ENCODE measurements at places on chromosomes 7 and 10. TPM values are rescaled to one million over a fixed set of nuclear protein-coding genes. Genes with fewer than 3 reads are reported as not detected.

- DNase-seq = no peak
- no peaks in the 10 kb centered on the region for H3K4me1 ChIP-seq
- no peaks in the 10 kb centered on the region for H3K36me3 ChIP-seq
- H3K27me3 ChIP-seq = no peaks in the 10 kb centered on the region
- H3K4me3 ChIP-seq = no peak overlapping the region
These were observed 29.5 kb upstream of the COBL start for GRCh38 chr7:51346126-51346525.

DNA sequence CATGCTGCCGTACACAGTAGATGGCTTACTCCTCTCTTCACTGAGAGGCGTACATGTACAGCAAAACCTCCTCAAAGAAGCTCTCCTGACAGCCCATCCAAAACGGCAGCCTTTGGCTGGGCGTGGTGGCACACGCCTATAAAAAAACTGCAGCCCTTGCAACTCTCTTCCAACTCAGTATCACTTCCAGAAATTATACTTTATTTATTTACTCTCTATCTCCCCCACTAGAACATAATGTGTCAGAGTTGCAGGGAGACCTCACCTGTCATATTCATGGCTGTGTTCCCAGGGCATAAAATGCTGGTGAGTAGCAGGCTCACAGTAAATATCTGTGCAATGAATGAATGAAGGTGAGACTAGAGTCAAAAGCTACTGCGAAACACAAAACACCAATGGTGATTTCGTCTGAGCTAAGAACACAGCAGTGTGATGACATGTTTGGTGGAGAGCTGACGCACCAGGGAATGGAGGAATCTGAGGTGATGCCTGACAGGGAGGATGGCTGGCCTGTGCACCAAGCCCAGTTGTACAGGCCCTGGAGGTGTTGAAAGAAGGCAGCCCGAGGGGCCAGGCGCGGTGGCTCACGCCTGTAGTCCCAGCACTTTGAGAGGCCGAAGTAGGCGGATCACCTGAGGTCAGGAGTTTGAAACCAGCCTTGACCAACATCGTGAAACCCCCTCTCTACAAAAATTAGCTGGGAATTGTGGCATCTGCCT, 55.3 kb downstream of the COBL start:
- H3K36me3 ChIP-seq = no peaks in the 10 kb centered on the region
- H3K27ac ChIP-seq = no peak overlapping the region
- no peak for DNase-seq

- H3K4me1 ChIP-seq = no peaks in the 10 kb centered on the region
- H3K27me3 ChIP-seq = no peaks in the 10 kb centered on the region
- H3K36me3 ChIP-seq = no peaks in the 10 kb centered on the region
- no peak overlapping the region for H3K27ac ChIP-seq
These were observed 217.5 kb downstream of the ADAM12 start for GRCh38 chr10:126170776-126171175.

DNA sequence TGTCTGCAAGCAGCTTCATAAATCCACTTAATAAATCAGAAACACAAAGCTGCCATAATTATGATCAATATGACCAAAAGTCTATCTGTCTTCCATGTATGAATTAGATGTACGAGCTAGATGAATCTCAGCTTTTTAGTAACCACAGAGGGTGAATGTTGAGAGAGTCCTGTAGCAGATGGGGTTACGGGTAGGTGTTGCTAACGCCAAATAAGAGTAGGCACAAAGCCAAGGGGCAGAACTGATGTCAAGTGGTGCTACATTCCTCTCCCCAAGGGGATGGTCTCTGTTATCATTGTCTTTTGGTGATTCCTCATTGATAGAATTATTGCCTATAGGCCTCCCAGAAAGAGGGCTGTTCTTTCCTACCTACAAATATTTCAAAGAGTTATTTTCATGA, 257.8 kb downstream of the PCLO start:
- no peak for DNase-seq
- H3K27me3 ChIP-seq = no peaks in the 10 kb centered on the region
- H3K4me3 ChIP-seq = no peak overlapping the region
- no peak overlapping the region for H3K27ac ChIP-seq
- no peaks in the 10 kb centered on the region for H3K4me1 ChIP-seq

- H3K27me3 ChIP-seq = no peaks in the 10 kb centered on the region
- H3K4me3 ChIP-seq = no peak overlapping the region
- no peaks in the 10 kb centered on the region for H3K4me1 ChIP-seq
- H3K27ac ChIP-seq = no peak overlapping the region
- H3K36me3 ChIP-seq = no peaks in the 10 kb centered on the region
These were observed 90.7 kb downstream of the MKI67 start for GRCh38 chr10:128035557-128035973.

DNA sequence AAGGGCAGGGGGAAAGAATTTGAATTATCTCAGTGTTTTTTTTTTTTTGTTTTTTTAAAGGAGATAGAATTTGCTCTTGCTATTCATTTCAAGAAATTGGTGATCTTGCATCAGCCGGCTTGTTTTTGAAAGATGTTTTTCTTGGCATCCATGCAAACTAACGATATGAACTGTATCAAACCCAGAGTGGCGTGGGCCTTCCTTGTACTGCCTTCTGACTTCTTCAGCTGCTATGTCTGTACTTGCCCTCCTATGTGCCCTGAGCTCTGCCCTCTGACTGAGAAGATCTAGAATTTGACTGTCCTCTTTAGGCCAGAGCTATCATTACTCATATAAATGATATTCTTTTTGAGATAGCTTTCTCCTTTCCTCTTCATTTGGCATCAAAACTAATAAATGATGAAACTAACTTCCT, 183.1 kb downstream of the EXOC4 start:
- H3K36me3 ChIP-seq = no peaks in the 10 kb centered on the region
- no peaks in the 10 kb centered on the region for H3K27me3 ChIP-seq
- H3K27ac ChIP-seq = no peak overlapping the region
- H3K4me3 ChIP-seq = no peak overlapping the region
- DNase-seq = no peak

DNA sequence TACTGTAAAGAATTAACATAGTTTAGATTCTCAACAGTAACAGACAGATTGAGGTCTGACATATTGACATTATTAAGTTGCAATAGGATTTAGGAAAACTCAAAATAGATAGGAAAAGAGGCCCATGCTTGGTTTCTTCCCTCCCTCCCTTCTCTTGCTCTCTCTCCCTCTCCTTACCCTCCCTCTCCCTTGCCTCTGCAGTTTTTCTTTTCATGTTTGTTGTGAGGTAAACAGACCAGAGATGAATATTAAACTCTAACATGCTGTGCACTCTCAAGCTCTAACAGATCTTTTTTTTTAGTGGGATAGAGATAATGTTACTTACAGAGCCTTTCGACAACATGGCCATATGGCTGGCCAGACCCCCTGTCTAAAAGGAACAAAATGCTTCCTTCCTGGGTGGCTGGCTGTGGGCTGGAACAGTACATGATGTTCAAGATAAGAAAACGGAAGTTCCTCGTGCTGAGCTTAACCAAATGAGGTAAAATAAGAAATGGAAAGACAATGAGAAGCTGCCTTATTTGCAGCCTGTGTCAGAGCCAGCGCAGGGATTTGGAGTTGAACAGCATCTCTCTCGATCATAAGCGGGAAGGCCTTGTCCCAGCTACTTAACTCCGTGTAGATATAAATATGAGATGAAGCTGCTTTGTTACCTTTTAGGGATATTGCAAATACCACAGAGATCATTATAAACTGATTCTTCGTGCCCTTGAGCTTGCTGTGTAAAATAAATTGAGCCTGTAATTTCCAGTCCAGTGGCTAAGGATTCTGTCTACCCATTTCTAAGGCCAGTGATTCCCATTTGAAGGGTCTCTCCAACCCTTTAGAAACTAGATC, 391.9 kb upstream of the NPVF start:
- no peaks in the 10 kb centered on the region for H3K36me3 ChIP-seq
- H3K27ac ChIP-seq = no peak overlapping the region
- H3K4me3 ChIP-seq = no peak overlapping the region

DNA sequence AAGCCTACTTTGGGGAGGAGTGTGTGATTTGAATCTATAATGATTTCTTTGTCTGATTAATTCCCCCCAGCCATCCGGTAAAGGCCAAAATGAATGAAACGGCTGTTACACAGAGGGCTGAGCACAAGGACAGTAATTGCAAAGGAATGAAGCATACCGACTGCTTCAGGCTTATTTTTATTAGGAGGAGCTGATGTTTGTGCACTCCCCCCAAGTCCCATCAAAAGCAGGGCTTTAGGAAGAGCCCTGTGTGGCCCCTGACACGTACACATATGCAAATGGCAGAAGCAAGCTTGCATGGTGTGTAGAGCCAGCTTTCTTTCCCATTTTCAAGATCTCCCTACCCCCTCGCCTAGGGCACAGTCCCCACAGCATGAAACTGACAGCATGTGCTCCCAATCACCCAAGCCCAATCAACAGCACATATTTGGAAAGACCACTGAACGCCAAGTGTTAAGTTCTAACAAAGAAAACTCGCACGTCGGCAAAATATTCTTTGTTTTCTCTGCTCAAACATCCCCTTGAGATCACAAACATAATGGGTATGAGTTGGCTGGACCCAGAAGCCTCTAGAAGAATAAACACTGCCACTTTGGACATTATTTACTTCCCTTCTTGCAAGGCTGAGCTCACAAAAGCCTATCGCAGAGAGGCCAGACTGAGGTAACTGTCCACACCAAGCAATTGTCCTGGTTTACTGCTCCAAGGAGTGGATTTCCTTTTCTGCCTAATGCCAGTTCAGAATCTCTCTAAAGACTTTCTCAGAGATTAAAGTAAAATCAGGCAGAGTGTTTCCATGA, 143.0 kb downstream of the CUBN start:
- H3K4me1 ChIP-seq = no peaks in the 10 kb centered on the region
- H3K36me3 ChIP-seq = no peaks in the 10 kb centered on the region
- H3K27ac ChIP-seq = no peak overlapping the region
- no peak overlapping the region for H3K4me3 ChIP-seq
- H3K27me3 ChIP-seq = no peaks in the 10 kb centered on the region
- DNase-seq = no peak

DNA sequence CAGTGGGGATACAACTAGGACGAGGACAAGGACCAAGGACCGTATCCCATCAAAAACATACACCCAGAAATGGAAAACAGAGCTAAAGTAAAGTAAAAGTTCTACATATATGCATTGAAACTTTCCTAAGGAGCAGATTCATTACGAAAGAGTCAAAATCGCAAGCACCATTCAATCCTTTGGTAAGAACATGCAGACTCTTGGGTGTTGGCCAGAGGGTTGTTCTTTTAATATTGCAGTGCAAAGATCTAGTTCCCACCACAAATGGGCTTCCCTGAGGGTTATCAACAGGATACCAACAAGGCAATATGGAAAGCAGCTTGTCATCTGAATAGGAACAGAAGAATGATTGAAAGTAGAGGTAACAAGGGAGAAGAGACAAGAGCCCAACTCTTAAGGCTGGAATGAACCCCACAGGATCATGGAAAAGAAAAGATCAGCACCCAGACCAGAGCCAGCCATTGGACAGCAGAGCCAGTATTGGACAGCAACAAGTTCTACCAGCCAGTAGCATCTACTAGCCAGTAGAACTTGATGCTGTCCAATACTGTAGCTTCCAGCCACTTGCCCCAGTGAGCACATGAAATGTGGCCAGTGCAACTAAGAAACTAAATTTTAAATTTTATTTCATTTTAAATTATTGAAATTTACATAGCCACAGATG, 66.0 kb downstream of the OSBPL3 start:
- peaks cover 76% of the 10 kb centered on the region for H3K4me1 ChIP-seq
- no peak overlapping the region for H3K4me3 ChIP-seq
- H3K27ac ChIP-seq = no peak overlapping the region
- H3K36me3 ChIP-seq = no peaks in the 10 kb centered on the region
- H3K27me3 ChIP-seq = no peaks in the 10 kb centered on the region
- no peak for DNase-seq

- DNase-seq = no peak
- no peaks in the 10 kb centered on the region for H3K27me3 ChIP-seq
- H3K27ac ChIP-seq = no peak overlapping the region
- H3K4me1 ChIP-seq = peaks cover 13% of the 10 kb centered on the region
- H3K36me3 ChIP-seq = no peaks in the 10 kb centered on the region
These were observed 69.0 kb downstream of the TAF3 start for GRCh38 chr10:7887174-7887816.

DNA sequence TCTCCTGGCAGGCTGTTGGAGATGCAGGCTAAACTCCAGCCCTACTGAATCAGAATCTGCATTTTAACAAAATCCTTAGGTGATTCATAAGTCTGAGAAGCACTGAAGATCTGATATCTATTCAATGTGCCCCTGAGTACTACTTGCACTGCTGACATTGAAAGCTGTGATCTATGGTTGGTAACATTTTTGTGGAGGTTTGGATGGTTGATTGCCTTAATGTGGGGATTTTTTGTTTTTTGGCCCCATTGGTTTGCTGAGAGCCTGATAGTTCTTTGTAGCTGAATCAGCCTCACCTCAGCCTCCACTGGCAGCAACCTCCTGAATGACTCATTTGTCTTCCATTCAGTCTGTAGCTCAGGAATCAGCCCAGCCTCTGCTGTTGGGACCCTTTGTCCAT, 14.7 kb upstream of the LRRN3 start:
- no peaks in the 10 kb centered on the region for H3K27me3 ChIP-seq
- no peak overlapping the region for H3K27ac ChIP-seq
- H3K36me3 ChIP-seq = no peaks in the 10 kb centered on the region
- DNase-seq = no peak

DNA sequence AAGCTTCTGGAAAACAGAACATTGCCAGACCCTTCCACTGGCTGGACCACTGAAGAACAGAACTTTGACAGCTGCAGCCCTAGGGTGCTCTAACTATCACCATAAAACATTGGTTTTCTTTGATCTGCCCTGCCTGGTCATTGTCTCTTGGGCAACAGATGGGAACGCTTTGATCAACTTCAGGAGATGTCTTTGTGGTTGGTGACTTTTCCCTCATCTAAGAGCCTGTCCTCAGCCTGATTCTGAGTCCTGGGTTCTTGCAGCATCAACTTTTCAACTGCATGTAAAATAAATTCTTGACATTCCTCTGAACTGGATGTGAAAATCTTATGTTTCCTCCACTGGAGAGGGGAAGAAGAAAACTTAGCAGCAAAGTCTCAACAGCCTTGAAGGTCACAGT, 53.1 kb upstream of the ZNRF2 start:
- H3K36me3 ChIP-seq = no peaks in the 10 kb centered on the region
- H3K27me3 ChIP-seq = no peaks in the 10 kb centered on the region
- no peak overlapping the region for H3K27ac ChIP-seq

DNA sequence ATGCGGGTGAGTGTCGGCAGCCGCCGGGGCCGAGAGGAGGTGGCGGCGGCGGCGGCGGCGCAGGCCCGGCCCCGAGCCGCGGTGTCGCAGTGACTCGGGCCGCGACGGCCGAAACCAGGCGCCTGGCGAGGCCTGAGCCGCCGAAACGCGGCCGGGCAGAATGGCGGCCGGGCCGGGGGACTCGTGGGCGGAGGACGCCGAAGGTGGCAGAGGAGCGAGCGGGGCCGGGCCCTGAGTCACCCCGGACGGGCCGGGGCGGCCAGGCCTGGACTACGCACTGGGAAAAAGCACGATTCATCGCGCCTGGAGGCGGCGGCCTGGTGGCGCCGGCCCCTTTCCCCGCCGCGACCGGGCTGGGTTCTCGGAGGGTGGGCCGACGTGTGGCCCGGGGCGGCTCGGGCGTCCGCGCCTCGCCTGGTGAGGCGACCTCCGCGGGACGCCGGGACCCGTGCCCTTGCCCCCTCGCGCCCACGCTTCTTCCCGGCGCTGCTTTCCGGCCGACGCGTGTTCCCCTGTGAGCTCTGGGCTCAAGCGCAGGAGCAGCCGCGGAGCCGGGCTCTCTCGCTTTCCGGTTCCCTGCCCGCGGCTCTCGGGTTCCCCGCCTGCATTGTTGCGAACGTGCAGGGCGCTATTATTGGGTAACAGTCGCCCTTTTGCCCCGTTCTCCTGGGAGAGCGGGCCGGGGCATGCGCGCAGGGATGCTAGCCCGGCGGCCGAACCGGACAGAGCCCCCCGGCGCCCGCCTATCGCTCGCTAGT, 500 bp downstream of the CUL1 start:
- peaks cover 51% of the 10 kb centered on the region for H3K4me1 ChIP-seq
- no peaks in the 10 kb centered on the region for H3K27me3 ChIP-seq
- peak overlapping the region; percentile 89 for H3K27ac ChIP-seq
- H3K36me3 ChIP-seq = no peaks in the 10 kb centered on the region

The CRHR2 gene
- total RNA-seq = not detected

The GFRA1 gene
- total RNA-seq = not detected

The NKX2-3 gene
- not detected for total RNA-seq

Measured in CD4-positive, alpha-beta memory T cell (primary cell).